ENCODE measurements at places on chromosomes 1 and 21. TPM values are rescaled to one million over a fixed set of nuclear protein-coding genes. Genes with fewer than 3 reads are reported as not detected.

- DNase-seq = peak; percentile 74
Measured at GRCh38 chr21:34845521-34846451, 177.0 kb downstream of the CLIC6 start.

- DNase-seq = no peak
Measured at GRCh38 chr1:59541161-59541560, 244.3 kb downstream of the FGGY start.

DNA sequence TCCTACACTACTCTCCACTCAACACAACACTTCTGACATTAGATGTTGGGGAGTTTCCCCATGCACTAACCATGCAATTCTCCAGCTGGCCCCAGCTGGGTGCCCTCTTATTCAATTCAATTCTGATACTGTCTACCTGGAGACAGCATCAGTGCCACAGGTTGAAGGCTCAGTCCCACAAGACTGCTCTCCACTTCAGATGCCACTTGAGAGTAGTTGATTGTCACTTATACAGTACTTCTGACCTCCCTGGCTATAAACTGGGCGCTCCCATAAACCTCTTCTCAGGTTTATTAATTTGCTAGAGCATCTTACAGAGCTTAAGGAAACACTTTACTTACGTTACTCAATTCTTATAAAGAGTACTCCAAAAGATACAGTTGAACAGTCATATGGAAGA is 442.3 kb downstream of the LRRIQ3 start:
- DNase-seq = no peak

Gene PTAFR
- total RNA-seq = 3.3 TPM

DNA sequence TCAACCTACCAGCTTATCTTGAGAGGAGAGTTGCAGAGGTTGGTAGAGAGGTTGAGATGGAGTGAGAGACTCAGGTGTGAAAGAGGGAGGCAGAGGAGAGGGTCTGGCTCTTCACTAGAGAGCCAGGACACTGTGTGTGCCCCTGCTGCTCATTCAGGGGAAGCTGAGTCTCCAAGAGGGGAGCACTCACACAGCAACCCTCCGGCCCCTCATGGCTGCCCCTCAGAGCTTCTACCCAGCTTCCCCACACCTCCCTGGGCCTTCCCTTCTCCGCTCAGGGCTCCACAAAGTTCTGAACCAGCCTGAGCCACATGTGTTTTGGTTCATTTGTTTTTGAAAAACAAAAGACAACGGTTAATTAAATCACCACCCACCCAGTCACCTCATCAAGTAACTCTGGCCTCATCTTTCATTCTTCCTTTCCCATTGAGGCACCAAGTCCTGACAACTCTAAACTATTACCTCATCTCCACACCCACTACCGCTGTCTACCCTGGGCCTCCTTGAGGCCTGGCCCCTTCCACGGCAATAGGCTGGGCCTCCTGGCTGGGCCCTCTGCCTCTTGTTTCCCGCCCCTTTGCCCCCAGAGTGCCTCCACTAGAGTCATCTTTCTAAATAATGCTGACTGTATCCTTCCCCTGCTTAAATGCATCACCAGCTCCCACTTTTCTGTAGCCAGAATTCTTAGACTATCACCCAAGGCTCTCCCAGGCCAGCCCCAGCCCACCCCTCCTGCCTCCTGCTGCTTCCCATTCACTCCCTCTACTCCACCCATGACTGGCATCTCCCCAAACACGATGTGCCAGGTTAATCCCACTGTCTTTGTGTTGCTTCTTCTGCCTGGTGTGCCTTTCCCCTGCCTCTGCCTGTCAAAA is 33.0 kb downstream of the TNNT2 start:
- DNase-seq = peak; percentile 52

- DNase-seq = no peak
Measured at GRCh38 chr1:29672416-29673227, 436.3 kb downstream of the PTPRU start.

Gene E2F2
- total RNA-seq = 12.9 TPM

Measured in suprapubic skin (tissue), 4 donors.